ENCODE measurements at places on chromosomes 6 and 20.

- no peak for DNase-seq
Measured at GRCh38 chr6:125165256-125165655, 11.7 kb downstream of the TPD52L1 start.

DNA sequence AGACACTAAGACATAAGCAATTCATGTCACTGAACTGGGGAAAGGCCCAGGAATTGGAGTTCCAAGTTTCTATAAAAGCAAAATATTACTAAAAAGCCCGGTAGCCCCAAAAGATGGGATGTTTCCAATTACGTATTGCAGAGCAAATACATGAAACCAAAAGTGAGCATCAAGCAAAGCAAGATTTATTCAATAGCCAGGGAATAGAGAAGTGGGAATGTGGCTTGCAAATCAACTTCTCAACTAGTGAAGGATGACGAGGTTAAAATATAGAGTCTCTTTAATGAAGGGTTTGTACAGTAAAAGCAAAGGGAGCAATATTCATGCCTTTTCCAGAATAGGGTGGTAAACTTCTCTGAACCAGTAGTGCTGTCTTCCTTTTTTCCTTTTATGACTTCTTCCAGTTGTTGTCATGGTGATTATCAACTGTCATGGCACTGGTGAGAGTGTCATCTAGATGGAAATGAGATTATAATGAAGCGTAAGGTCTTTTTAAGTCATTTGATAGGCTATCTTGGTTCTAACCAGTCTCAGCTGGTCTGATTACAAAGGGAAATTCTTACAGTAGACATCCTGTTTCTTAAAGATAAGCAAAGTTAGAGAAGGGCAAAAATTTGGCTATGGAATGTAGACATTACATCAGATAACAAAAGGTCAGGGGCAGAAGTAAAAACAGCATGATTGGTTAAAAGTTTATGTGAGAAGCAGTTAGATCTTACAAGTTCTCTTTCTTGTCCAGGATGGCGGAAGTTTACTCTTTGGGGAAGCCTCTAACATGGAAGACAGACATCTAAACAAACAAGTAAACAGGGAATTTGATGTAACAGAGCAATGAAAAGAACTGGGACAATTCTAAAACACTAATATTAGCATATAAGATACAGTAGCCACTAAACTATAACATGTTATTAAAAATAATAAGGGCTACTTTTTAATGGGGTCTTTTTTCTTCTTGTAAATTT is 96.9 kb downstream of the TBX18 start:
- no peak for DNase-seq

- DNase-seq: no peak
Measured at GRCh38 chr6:113731541-113731940, 125.6 kb upstream of the MARCKS start.

DNA sequence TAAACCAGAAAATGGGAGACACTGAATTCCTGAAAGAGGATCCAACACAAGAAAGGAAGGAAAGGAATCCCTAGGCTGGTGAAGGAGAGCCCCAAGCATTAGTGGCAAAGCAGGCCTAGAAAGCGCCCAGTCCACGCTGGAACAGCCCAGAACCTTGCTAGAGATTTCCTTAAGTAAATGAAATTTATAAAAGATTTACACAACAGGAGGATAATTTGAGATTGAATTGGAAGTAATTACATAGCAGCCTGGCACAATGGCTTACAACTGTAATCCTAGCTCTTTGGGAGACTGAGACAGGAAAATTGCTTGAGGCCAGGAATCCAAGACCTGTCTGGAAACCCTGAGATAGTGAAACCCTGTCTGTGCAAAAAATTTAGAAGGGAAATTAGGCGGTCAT is 26.8 kb upstream of the C20orf144 start:
- DNase-seq: no peak

GRCh38 chr6:139364302-139364981 is 10.0 kb downstream of the CITED2 start:
- DNase-seq: no peak

DNA sequence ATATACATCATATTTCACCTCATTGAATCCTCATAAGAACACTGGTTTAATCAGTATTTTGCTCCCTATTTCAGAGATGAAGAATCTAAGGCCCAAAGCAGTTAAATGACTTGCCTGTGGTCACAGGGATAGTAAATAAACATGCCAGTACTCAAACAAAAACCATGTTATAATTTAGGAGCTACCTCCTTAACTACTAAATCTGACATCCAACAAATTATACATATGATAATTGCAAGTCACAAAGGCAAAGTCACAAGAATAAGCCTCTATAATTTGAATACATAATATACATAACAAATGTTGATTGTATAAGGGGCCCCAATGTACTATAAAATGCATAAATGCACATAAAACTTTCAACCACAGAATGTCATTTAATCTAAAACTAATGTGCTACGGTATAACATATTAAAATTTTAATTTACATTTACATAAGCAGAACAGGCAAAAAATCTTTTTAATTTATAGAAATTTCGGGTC is 157.4 kb upstream of the SLC22A16 start:
- no peak for DNase-seq

- no peak for DNase-seq
Measured at GRCh38 chr6:15329197-15329671, 83.4 kb downstream of the JARID2 start.

GRCh38 chr20:40993794-40994540 is 34.7 kb upstream of the TOP1 start:
- DNase-seq: no peak

DNA sequence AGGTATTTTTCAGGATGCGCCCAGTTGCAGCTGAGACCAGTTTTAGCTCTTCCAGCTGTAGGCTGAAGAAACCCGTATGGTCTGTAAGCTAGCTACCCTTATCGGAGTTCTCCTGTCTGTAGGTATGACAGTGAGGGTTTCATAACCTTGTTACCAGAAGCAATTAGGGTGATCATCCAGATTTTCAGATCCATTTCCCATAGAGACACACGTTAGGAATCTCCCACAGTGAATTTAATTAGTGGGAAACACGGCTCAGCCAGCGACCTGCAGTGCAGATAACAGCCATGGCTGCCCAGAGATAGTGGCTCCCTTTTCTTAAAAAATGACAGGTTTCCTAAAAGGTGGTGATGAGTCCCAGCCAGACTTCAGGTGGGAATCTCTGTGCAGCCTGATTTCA is 111.1 kb downstream of the BTBD3 start:
- DNase-seq: no peak

DNA sequence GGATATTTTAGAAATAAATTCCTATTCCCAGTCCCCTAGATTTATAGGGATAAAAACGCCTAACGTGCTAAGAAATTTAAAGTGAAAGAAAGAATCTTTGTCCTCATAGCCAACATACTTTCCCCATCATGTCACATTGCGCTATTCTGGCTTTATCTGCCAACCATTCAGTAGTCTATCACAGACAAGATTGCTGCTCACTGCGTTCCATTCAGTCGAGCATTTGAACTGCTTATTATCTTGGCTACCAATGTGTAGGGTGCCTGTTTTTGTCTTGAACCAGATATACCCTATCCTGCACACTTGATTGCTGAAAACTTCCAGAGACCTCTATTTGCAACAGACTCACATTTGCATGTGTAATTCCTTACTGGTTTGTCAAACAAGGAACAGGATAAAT is 751.5 kb downstream of the EPHA7 start:
- DNase-seq: no peak

GRCh38 chr20:63974402-63975200 is 4.8 kb downstream of the SAMD10 start:
- no peak for DNase-seq

GRCh38 chr6:85675030-85675819 is 32.5 kb upstream of the SYNCRIP start:
- no peak for DNase-seq

- no peak for DNase-seq
Measured at GRCh38 chr20:35030136-35030535, 62.5 kb downstream of the TRPC4AP start.

- no peak for DNase-seq
Measured at GRCh38 chr6:31401403-31401802, 2.0 kb upstream of the MICA start.

GRCh38 chr6:109521080-109521479 is 38.1 kb upstream of the ZBTB24 start:
- no peak for DNase-seq

- no peak for DNase-seq
Measured at GRCh38 chr6:166625356-166625755, 1.7 kb downstream of the RPS6KA2 start.

GRCh38 chr20:50450881-50451752 is 59.1 kb upstream of the PTPN1 start:
- no peak for DNase-seq

- DNase-seq: no peak
Measured at GRCh38 chr6:73144516-73144915, 80.8 kb downstream of the KHDC1L start.

DNA sequence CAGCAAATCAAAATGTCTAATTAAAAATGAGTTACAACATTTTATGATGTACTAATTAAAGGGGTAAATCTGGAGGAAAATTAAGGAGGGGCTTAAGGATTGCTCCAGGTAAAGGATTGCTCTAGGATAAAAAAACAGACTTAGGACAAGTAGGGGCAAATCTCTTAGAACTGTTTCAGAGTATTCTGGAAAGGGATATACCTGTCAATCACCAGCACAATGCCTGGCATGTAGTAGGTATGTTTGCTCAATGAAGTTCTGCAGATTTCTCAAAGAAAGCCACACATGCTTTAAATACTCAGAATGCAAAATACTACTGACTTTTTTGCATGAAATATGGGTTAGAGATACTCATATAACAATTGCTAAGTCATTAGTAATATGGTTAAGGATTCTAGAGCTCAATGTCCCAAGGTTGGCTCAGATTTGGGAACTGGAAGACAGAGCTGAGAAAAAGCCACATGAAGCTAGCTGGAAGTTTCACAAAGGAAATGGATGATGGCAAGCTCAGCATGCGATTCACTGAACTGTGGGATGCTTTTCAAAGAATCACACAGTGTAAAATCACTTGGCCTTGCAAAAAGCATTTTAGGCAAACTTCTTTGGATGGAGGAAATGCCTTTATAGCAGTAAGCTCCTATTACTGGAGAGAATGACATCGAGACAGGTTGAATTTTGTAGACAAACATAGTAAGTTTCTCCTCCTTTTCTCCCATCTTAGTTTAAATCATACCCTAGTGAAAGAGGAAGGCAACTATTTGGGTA is 72.8 kb downstream of the MAP3K5 start:
- peak; percentile 28 for DNase-seq

GRCh38 chr6:83343121-83343520 is 87.7 kb downstream of the ME1 start:
- DNase-seq: no peak

GRCh38 chr20:42435230-42435629 is 754.5 kb downstream of the PTPRT start:
- DNase-seq: no peak

- DNase-seq: no peak
Measured at GRCh38 chr6:81739230-81740195, 13.0 kb downstream of the TENT5A start.

- DNase-seq: no peak
Measured at GRCh38 chr20:4999788-5000187, 1.5 kb downstream of the SLC23A2 start.

DNA sequence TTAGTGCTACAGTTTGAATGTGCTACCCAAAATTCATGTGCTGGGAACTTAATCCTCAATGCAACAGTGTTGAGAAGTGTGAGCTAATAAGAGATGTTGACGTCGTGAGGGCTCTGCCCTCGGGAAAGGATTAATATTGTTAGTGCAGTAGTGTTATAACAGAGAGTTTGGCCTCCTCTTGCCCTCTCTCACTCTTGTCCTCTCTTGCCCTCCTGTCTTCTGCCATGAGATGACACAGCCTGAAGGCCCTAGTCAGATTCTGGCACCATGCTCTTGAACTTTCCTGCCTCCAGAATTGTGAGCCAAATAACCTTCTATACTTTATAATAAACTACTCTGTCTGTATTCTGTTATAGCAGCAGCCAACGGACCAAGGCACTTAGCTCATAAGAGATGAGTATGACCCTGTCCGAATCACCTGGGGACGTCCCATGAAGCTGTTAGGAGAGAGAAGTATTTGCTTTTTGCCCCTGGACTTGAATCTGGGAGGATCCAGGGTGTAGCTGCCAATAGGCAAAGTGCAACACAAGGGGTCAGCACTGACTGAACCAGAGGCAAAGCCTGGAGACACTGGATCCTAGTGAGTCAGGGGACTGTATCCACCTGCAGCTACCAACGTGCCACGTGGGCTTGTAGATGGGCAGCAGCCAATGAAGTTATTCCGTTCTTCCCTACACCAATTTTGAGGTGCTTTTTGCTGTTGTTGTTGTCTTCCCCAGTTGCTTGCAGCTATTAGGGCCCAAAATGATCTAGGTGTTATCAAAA is 233.7 kb downstream of the THBS2 start:
- DNase-seq: no peak

DNA sequence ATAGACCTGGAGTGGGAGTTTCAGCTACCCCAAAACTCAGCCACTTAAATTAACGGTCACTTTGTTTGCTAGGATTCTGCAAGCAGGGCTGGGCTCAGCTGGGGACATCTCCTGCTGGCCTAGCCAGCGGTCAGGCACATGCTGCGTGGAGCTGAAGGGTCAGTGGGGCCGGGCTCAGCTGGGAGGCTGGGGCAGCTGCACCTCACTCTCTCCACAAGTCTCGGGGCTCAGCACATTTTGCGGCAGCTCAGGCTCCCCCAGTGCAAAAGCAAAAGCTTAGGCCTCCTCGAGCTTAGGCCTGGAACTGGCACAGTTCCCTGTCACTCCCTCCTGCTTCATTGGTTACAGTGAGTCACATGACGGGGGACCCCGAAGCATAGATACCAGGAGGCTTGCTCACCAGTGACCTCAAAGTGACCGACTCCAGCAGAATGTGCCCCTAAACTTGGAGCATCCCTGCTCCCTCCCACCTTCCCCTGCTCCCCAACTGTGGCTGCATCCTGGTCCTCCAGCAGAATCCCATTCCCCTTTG is 80.6 kb upstream of the CST7 start:
- DNase-seq: no peak

DNA sequence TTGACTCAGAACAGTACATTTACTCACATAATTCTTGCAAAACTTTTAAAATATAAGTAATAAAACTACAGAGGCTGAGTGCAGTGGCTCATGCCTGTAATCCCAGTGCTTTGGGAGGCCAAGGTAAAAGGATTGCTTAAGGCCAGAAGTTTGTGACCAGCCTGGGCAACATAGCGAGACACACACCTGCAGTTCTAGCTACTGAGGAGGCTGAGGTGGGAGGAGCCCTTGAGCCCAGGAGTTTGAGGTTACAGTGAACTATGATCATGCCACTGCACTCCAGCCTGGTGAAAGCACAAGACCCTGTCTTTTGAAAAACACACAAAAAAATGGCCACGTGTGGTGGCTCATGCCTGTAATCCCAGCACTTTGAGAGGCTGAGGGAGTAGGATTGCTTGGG is 21.8 kb upstream of the MYO6 start:
- DNase-seq: no peak

DNA sequence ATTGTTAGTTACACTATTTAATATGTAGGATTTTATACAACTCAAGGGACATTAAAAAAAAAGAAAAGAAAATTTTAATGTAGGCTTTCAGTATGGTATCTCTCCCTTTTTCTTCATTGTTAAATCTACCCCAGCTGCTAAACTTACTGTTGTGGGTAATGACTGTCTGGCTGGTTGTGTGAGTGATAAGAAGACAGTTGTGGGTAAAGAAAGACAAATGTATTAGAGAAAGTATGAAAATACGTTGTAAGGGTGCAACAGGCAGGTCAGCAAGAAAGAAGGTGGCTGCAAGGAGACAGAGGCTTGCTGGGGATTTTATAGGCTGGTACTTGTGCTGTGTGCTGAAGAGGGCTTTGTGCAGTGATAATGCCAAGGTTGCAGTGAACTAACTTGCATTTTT is 91.4 kb upstream of the FOXO3 start:
- DNase-seq: no peak
